LoVo (cell line): ENCODE measurements at places on chromosomes 6 and 20.

DNA sequence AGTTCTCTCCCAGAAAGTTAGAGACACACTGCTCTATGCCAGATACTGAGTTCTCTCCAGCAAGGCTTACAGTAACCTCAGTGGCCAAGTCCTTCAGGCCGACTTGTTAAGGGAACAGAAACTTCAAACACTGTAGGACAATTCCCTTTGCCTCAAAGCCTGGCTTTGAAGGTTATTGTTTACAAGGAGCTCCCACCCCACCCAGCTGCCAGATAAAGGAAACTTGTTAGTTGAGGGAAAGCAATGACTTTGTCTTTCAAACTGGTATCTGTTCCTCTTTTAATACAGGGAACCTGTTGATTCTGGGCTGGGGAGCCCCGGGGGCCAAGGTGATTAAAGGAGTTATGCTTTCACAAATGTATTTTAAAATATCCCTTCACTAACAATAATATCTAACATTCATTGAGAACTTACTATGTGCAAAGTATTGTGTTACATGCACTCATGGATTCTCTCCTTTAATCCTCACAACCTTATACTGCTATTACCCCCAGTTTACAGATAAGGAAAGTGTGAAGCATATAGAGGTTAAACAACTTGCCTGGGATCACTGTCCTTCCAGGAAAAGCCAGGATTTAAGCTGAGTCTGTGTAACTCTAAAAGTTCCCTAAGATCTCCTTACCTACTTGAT, 27.6 kb upstream of the CDKN1A start:
- peak; percentile 30 for DNase-seq

DNA sequence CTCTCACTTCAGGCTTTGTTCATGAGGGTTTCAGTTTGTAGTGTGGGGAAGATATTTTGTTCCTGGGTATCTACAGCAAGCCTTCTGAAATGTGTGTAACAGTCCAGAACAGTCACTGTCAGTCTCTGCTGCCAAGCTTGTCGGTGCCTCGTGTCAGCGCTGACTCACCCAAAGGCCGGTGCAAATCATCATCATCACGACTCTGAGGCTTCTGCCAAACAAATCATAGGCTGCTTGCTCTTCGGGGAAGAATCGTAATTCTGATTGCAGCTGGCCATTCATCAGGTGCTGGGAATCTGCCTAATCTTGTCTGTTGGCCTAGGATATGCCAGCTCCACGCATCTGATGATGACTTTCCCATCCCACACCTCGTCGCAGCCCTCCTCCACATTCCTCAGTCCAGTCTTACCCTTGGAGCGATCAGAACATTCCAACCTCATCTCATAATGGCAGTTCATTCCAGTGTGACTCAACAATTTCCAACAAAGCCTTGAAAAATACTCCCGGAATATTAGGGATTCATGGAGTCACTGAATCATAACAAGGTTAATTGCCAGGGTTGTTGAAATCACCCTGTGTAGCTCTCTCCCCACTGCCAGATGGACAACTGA, 40.9 kb downstream of the ALDH8A1 start:
- DNase-seq, result peak; percentile 42

GRCh38 chr20:44728801-44729443, 13.8 kb downstream of the CCN5 start:
- DNase-seq, result peak; percentile 90

DNA sequence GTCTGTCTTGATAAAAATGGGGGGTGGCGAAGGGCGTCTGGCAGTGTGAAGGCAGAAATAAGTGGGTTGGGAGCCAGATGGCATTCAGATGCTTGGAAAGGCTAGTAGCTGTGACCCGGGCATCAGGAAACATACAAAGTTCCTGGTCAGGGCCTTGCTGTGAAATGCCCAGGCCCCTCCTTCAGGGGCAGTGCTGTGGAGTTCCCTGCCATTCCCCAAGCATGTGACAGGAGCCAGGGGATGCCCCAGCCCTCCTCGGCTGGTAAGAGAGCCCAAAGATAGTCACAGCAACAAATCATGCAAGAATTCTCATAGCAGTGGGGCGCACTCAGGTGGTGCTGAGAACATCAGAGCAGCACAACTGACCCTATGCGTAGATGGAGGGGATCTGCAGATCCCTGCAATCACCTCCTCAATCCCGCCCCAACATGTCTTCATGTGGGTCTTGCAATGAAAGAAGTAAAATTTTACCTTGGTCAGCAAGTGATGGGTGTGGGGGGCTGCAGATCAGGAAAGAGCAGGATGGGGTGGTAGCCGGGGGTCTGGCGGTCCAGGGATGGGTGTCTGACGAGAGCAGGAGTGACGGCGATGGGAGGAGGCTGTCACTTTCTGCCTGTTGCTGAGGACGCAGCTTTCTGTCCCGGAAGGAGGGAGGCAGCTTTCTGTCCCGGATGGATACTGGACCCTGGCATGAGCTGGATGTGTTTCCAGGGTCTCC, 39.5 kb downstream of the SLC22A1 start:
- no peak for DNase-seq

- peak; percentile 82 for DNase-seq
Measured at GRCh38 chr20:62088258-62089127, 22.8 kb upstream of the TAF4 start.
